ENCODE measurements at places on chromosomes 2 and 18.

DNA sequence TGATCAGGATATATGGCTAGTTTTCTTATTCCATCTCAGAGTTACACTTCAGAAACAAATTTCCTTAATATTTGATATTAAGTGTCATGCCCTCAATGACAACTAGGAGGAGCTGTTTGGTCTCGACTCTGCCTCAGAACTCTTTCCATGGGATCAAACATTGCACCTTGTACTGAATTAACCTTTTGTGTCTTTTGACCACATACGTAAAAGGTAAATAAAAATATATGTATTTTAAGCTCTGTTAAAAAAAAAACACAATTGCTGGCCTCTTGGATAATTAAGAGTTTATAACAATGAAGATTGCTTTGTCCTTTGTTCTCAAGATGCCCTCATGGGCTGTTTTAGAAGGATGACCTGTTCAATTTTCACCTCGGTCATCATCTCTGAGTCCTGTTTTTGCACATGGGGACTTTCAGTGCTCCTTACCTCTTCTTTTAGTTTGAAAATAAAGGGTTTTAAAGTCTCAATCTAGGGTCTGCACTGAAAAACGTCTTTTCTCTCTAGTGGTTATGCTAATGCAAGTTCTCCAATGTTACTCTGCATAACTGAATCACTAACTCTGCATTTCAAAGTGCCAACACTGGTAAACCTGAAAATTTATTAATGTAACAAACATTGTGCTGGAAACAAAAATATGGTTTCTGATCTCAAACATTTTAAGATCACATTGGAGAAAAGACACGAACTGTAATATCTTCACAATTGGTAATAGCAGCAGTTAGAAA is 18.8 kb upstream of the FN1 start:
- peak; percentile 27 for DNase-seq

GRCh38 chr2:68426848-68427579 is 40.1 kb downstream of the FBXO48 start:
- DNase-seq, result no peak

GRCh38 chr2:64329848-64330247 is 124.1 kb upstream of the LGALSL start:
- DNase-seq, result no peak

GRCh38 chr18:46588971-46589660 is 67.9 kb downstream of the LOXHD1 start:
- no peak for DNase-seq

DNA sequence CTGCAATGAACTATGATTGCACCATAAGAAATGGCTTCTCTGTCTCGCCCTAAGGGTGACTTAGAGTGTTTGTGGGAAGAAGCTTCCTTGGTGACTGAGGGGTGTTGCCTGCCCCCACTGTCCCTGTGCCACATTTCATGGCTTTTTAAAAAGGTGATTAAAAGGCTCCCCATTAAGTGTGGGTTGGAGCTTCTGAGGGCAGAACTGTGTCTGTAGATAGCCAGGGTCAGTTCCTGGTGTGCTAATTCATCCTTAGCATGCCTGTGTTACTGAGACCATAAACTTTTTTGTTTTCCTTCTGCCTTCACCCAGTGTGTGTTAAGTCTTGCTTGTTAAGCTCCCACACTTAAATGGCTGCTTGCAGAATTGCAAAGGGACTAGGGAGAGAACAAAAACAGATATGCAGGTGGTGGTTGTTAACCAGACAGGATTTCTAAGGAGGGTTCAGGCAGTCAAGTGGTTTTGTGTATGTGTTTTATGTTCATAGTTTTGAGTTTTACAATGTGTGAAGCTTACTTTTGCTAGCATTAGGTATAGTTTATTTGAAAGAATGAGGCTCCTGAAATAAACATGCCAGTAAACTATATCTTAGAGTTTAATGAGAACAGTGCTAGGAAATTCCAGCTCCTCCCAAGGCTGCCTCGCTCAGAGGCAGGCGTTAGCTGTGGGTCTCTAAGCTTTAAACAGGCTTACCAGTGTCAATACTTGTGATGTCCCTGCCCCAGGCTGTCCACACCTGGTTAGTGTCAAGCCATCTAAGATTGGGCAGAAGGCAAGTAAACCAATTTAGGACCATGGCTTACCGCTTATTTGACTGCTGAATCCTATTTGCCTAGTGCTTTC is 14.5 kb downstream of the CERS6 start:
- no peak for DNase-seq

DNA sequence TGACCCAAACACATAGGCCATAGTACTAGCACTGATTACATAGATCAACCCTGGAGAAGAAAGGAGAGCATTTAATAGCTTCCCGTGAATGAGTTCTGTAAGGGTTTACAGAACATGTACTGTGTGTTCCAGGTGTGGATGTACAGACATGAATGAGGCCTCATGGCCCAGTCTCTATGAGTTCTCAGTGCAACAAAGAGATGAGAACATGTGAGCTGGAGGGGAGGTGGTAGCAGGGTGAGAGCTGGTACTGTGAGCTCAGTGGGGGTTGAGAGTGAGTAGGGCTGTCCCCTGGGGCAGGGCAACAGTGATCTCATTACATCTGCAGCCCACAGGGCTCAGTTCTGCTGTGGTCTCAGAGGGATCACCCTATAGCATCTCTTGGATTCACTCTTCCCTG is 42.6 kb upstream of the SPRED2 start:
- no peak for DNase-seq

GRCh38 chr2:236236559-236237452 is 27.4 kb downstream of the ASB18 start:
- no peak for DNase-seq

DNA sequence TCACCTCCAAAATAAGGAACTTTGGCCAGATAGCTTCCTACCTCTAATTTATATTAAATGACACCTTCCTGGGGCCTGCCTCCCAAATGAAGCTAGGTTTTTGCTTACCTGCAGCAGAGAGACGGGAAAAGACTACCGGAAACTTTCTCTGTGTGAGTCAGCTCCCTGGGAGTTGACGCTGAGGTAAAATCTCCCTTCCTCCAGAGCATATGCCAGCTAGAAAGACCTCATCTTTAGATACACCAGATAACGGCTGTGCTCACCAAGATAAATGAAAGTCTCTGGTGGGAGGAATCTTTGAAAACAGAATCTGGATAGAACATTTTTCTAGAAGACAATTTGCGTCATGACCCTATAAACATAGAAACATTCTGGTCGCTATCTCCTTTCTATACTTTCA is 99.7 kb upstream of the RFX8 start:
- no peak for DNase-seq

- DNase-seq, result no peak
These were observed 8.6 kb downstream of the MREG start for GRCh38 chr2:216004697-216005283.
